Panc1 (cell line): ENCODE measurements at places on chromosomes 5 and 9. TPM values are rescaled to one million over a fixed set of nuclear protein-coding genes. Genes with fewer than 3 reads are reported as not detected.
A peak's percentile ranks its signal among the peaks of the same experiment; 100 is the strongest.

- H3K27me3 ChIP-seq, result no peaks in the 10 kb centered on the region
- peak overlapping the region; percentile 87 for H3K4me3 ChIP-seq
Observed at GRCh38 chr9:74953235-74953751, 581 bp upstream of the C9orf40 start.

- H3K36me3 ChIP-seq, result no peaks in the 10 kb centered on the region
- no peak overlapping the region for H3K27ac ChIP-seq
- H3K4me1 ChIP-seq, result no peaks in the 10 kb centered on the region
- H3K27me3 ChIP-seq, result no peaks in the 10 kb centered on the region
Observed at GRCh38 chr9:114434878-114435311, 47.1 kb upstream of the AKNA start.

DNA sequence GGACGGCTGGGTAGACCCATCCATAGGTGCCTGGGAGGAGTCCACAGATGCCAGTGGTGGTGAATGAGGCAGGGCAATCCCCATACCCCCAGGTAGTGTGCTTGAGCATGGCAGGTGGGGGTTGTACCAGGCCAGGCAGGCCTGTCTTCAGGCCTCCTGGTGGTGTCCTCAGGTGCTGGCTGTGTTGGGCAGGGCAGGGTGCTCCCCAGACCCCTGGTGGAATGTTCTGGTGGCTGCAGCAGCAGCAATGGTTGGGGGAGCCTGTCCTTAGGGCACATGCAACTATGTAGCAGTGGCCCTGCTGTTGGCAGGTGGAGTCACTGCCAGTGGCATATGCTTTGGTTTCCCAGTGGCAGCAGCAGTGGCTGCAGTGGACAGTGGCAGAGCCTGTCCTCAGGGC lies 10.0 kb downstream of the ALG2 start:
- H3K4me1 ChIP-seq, result no peaks in the 10 kb centered on the region
- no peak overlapping the region for H3K4me3 ChIP-seq
- H3K27me3 ChIP-seq, result no peaks in the 10 kb centered on the region
- H3K27ac ChIP-seq, result no peak overlapping the region

DNA sequence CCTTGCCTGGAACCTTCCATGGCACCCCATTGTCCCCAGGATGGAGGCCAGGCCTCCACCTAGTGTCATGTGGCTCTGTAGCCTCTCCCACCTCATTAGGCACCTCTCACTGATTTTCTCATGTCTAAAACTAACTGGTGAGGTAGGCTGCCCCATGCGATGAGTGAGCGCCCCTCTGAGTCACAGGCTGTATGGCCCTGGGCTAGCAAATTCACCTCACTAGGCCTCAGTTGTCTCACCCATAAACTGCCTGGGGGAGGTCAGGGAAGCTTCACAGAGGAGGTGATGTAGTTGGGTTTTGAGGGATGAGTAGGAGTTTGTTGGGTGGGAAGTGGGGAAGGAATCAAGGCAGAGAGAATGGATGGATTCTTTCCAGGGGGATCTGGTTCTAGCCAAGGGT lies 8.8 kb downstream of the RXRA start:
- DNase-seq, result no peak
- H3K27me3 ChIP-seq, result no peaks in the 10 kb centered on the region
- H3K27ac ChIP-seq, result no peak overlapping the region
- no peak overlapping the region for H3K4me3 ChIP-seq

TMEM174 gene
- total RNA-seq, result not detected

EQTN gene
- total RNA-seq, result not detected

GRCh38 chr5:179772351-179772750 lies 21.4 kb upstream of the LTC4S start:
- no peak overlapping the region for H3K4me3 ChIP-seq
- no peaks in the 10 kb centered on the region for H3K27me3 ChIP-seq

LRRC70 gene
- 0.13 TPM for total RNA-seq

HK3 gene
- not detected for total RNA-seq

DNA sequence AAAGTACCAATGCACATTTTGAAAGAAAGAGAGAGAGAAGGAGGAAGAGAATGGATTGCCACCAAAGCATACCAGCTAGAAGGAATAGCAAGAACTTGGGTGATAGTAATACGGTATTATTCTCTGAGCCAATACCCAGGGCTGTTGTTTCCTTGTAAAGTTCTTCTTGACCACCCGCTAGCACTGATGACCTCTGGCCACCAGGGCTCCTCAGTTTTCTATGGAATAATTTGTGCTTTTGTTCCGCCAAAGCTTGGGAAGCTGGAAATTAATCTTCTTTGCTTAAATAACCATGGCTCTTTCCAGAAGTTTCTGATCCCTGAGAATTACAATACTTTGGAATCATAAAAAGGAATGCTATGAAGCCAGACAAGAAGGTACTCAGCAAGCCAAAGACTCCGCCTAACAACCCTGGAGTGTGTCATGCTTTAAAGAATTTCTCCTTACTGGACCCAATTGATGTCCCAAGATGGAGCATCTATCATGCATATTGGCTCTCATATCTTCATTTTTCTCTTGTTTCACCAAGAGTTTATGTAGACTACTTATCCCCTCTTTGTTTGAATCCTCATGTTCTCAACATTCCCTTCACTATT lies 29.8 kb downstream of the OR2K2 start:
- DNase-seq, result no peak
- H3K27ac ChIP-seq, result no peak overlapping the region

KIF20A gene
- 55.4 TPM for total RNA-seq

GRCh38 chr5:180909782-180910181 lies 10.8 kb downstream of the BTNL8 start:
- DNase-seq, result no peak
- H3K4me1 ChIP-seq, result no peaks in the 10 kb centered on the region
- no peaks in the 10 kb centered on the region for H3K27me3 ChIP-seq
- no peaks in the 10 kb centered on the region for H3K36me3 ChIP-seq

DNA sequence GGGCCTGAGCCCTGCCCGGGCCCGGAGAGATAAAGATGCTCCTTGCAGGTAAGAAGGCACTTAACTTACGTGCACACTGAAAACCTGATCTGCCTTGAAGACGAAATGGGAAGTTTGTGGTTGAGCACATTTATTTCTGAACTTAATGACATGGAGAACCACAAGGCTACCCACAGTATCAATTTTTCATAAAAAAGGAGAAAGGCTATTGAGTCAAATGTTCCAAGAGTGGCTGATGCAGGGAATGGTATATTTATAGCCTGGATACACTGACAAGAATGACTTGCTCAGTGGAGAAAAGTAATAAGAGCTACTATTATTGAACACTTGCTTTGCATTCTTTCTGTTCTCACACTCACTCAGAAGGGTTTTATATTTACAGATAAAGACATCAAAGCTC lies 419.3 kb downstream of the ACTL7B start:
- no peaks in the 10 kb centered on the region for H3K4me1 ChIP-seq
- no peaks in the 10 kb centered on the region for H3K27me3 ChIP-seq
- DNase-seq, result no peak
- H3K36me3 ChIP-seq, result no peaks in the 10 kb centered on the region

GRCh38 chr5:71864730-71865601 lies 145.9 kb downstream of the CARTPT start:
- no peak for DNase-seq
- peaks cover 9% of the 10 kb centered on the region; the same call in 1 of the 2 replicates for H3K27me3 ChIP-seq
- H3K4me3 ChIP-seq, result no peak overlapping the region
- no peak overlapping the region for H3K27ac ChIP-seq
- no peaks in the 10 kb centered on the region for H3K36me3 ChIP-seq

DNA sequence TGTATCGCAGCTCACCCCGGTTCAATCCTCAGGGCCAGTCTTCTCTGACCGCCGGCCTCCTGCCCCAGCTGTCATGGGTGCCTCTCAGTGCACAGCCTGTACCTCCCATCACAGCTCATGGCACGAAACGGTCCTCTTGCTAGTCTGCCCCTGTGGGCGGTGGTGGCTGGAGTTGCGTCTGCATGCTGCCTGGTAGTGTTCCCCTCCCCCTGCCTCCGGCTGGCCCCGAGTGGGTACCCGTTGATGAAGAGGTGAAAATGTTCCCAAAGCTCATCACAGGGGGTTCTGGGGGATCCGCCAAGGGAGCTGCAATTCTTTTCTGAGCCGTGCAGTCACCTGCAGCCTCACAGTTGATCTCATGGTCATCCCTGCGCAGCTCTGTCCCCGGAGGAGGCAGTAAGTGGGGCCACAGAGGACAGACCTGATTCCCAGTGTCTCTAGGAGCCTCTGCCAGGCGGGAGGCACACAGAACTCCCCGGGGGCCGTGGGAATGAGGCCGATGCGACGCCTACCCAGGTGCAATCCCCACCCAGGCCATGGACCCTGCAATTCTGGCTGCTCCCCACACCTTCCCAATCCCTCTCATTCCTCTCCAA lies 34.7 kb upstream of the FIBCD1 start:
- DNase-seq, result no peak
- H3K27me3 ChIP-seq, result no peaks in the 10 kb centered on the region

DNA sequence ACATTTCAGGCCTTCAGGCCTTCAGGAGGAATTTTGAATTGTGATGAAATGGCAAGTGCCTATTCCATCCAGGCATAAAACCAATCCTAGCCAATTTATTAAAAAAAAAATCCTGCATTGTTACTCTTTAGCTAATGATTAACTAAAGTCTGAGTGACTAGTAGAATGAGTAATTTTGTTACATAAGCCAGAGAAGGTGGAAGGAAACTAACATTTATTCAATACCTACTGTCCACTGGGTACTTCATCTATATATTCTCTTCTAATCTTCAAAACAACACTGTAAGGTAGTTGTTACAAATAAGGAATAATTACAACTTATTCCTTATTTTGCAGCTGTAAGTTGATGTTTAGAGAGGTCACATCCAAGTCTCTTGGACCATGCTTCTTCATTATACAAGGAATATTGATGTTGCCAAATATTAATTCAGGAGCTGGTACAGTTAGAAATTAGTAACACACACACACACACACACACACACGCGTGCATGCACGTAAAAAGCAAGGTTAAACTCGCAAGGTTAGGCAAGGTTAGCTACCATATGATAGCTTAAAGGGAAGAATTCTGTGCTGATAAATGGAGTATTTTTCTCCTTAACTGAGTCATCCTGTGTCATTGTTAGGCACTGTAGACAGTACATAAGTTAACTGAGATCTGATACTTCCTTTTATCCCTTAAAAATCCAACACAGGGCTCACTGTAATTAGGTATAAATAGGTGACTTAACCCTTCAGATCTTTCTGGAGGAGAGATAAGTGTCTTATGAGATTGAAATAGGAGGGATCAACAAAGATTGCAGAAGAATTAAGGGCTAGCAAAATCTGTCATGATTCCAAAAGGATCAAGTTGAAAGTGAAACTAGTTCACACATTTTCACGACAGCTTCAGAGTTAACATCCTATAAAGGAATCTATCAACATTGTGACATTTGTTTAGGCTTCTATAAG lies 596.9 kb downstream of the PDE4D start:
- peak; percentile 38 for DNase-seq
- H3K4me1 ChIP-seq, result no peaks in the 10 kb centered on the region
- H3K4me3 ChIP-seq, result peak overlapping the region; percentile 40; the same call in 1 of the 2 replicates
- H3K27me3 ChIP-seq, result no peaks in the 10 kb centered on the region
- no peaks in the 10 kb centered on the region; the same call in 1 of the 2 replicates for H3K36me3 ChIP-seq

DNA sequence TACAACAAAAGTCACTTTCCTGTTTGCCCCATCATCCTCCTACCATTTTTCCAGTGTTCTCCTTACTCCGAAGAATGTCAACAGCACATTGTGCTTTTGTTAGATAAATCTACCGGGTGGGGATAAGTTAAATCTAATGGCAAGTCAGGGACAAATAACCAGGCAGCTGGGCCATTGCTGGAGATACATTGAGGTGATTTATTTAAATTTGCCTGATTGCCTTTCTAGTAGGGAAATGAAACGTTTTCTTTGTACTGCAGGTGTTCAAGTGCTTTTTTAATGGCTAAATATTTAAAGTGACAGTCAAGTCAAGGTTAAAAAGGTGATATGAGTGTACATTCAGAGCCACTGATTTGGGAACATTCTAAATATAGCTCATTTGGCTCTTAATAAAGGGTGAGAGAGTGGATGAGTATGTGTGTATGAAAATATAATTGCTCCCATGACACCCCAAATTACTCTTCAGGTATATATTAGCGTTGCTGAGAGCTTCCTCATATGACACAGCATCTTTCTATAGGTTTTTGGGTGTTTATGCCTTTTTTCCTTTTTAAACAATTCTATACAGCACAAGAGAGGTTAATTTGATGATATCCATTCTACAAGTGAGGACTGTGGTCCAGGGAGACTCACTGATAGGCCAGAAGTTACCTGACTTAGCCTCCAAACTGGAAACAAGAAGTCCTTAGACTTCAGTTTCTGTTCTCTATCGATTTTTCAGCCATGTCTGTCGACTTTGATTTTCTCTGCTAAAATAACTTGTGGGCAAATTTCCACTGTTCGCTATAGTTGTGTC lies 51.9 kb downstream of the DMRT2 start:
- no peak for DNase-seq
- H3K4me3 ChIP-seq, result no peak overlapping the region
- H3K27me3 ChIP-seq, result no peaks in the 10 kb centered on the region
- H3K27ac ChIP-seq, result no peak overlapping the region
- no peaks in the 10 kb centered on the region for H3K4me1 ChIP-seq

- no peaks in the 10 kb centered on the region for H3K4me1 ChIP-seq
- H3K27me3 ChIP-seq, result no peaks in the 10 kb centered on the region
- H3K27ac ChIP-seq, result no peak overlapping the region
- H3K36me3 ChIP-seq, result no peaks in the 10 kb centered on the region
- H3K4me3 ChIP-seq, result no peak overlapping the region
Observed at GRCh38 chr9:111003182-111003581, 35.1 kb downstream of the LPAR1 start.

NMUR2 gene
- total RNA-seq, result not detected

DNA sequence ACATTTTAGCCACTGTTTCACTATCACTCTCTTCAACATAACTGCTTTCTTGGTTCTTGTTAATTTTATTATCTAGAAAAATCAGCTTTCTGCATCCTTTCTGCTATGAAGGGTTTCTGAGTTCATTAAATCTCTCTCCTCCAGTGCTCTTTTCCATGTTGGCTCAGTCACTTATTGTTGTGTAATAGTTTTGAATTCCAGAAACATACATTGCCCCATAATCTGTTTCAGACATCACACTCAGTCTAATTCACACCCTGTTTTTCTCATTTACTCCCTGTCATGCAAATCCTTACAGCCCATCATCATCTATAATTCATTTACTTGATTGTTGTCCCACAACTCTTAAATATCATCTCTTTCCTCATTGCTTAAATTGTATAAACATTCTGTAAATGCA lies 176.1 kb upstream of the CDH12 start:
- H3K4me1 ChIP-seq, result no peaks in the 10 kb centered on the region
- H3K4me3 ChIP-seq, result no peak overlapping the region
- DNase-seq, result no peak
- no peak overlapping the region for H3K27ac ChIP-seq

ANKRD20A1 gene
- 1.9 TPM for total RNA-seq

- H3K4me1 ChIP-seq, result no peaks in the 10 kb centered on the region
- DNase-seq, result no peak
- H3K27ac ChIP-seq, result no peak overlapping the region
- no peaks in the 10 kb centered on the region; the same call in 1 of the 2 replicates for H3K36me3 ChIP-seq
- no peaks in the 10 kb centered on the region for H3K27me3 ChIP-seq
Observed at GRCh38 chr5:169554251-169554650, 29.3 kb upstream of the SPDL1 start.

DNA sequence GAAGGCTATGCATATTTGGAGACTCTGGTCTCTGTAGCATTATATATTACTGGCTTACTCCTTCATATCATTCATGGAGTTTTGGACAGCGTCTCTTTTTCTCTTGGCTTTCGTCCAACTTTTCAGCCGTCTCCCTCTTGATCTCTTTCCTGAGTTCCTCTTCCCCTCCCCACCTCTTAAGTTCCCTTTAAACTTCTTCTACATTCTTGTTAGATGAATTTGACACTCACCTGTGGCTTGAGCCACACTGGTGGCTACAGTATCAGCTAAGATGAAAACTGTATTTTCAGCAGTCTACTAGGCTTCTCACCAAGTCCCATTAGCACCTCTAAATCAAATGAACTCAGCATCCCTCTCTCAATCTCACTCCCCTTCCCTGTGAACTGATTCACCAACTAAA lies 128.1 kb downstream of the STARD4 start:
- H3K27me3 ChIP-seq, result no peaks in the 10 kb centered on the region
- no peak overlapping the region for H3K27ac ChIP-seq
- no peaks in the 10 kb centered on the region for H3K36me3 ChIP-seq
- no peak for DNase-seq

CD274 gene
- 0.21 TPM for total RNA-seq

ANKRD55 gene
- total RNA-seq, result not detected
